Activated CD4-positive, alpha-beta T cell treated with anti-CD3 and anti-CD28 coated beads for 1 hour (primary cell): ENCODE measurements at places on chromosomes 5 and 9.

DNA sequence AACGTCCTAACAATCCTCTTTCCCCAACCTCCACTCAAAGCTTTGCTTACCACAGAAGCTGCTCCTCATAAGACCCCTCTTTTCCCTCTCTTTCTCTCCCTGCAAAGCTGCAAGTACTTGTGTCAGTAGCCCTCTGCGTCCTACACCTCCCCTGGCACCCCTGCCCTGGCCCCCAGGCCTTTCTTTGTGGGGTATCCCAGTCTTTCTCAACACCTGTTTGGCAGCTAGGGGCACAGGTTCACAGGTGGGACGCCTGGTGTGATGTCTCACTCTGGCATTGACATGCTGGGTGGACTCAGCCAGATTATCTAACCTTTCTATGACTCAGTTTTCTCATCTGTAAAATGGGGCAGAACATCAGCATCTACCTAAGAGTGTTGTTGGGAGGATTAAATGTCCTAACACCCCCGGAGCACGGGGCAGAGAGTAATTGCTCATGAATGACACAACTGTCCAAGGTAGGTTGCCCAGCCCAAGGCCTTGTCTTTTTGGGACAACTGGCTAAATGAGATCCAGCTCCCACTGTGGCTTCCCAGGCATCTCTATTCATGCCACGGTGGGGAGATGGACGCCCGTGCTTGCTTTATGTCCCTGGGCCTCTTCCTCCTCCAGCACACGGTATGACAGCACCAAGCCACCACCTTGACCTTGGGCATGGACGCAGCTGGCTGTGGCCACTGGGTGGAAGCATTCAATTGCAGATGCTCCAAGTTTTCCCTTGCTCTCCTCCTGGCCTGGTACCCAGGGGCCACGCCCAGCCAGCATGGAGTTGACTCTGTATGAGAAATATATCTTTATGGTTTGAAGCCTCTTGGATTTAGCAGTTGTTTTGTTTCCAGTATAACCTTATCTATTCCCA, 190.4 kb downstream of the RGS3 start:
- DNase-seq, result no peak

GRCh38 chr5:20434786-20435185, 446.8 kb upstream of the CDH18 start:
- DNase-seq, result no peak

- no peak for DNase-seq
These were observed 37.4 kb upstream of the FCN1 start for GRCh38 chr9:134955156-134955555.

- no peak for DNase-seq
These were observed 139.6 kb downstream of the SCAMP1 start for GRCh38 chr5:78500028-78500427.

DNA sequence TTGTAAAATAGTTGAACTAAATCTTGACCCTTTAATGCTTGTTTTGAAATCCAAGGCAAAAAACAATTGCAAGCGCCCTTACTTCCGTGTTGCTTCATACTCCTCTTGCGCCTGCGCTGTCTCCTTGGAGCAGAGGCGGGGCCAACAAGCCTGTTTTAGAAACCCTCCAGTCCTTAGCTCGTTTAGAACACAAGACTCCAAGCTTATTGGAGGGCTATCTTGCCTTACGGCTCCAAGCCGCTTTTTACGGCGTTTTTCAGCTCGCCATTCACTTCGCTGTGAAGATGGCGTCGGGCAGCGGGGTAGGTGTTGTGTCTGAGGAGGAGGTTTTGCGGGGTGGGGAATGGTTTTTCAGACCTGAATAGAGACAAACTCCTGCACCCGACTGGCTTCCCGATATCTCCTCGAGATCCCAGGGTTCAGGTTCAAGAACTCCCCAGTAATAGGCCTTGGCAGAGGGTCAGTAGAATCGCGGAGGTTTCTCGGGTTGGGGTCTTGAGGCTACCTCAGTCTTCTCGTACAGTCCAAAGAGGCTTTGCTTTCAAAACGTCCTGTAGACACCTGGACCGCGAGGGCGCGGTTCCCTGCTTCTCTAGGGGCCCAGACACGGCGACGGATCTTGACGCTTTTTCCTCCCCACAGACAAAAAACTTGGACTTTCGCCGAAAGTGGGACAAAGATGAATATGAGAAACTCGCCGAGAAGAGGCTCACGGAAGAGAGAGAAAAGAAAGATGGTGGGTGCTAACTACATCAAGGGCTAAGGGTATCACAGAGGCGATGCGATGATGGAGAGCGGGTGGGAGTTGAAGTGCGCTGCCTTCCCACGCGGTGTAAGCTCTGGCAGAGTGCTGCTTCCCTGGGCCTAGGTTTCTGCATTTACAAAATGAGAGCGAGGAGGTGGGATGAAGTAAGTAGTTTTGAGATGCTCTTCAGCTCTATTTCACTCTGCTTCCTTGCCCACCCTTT, at the start of gene ZMAT2:
TSS of gene ZMAT2 (plus strand) at position 271 of the 968 bp plus-strand sequence. CDS start at position 285, 14 bp downstream.
- peak; percentile 86 for DNase-seq

GRCh38 chr5:119418606-119419100, 33.6 kb upstream of the HSD17B4 start:
- no peak for DNase-seq

- no peak for DNase-seq
These were observed 2.8 kb upstream of the TEX10 start for GRCh38 chr9:100355561-100355960.

DNA sequence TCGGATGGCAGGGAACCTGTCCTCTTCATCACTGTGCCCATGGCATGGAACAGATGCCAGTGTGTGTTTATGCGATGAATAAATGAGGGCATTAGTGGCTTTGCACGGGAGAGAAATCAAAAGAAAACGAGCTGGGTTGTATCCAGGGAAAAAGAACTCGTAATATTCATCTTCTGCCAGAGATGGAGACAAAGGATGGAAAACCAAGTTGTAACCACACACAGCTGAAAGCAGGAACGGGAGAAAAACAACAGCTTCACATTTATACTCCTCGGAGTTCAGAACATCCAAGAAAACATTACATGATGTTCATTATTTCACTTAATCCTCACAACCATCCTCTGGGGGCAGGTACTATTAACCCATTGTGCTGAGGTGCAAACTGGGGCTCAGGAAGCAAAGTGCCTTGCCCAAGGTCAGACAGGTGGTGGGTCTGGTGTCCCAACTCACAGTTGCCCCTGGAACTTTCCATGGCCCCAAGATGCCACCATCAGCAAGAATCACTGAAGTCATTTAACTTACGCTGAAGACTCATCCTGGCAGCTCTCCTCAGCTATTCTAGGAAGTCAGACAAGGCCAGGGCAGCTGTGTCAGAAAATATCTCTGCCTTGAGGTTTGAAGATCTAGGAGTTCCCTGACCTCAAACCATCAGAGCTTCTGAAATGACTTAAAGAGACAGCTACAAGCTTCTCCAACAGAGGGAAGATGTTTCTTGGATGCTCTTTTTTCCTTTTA, 250.4 kb downstream of the NSG2 start:
- DNase-seq, result no peak

- DNase-seq, result no peak
These were observed 81.5 kb upstream of the C9orf72 start for GRCh38 chr9:27654629-27655285.

GRCh38 chr9:135722365-135722764, 20.4 kb downstream of the KCNT1 start:
- no peak for DNase-seq

- no peak for DNase-seq
These were observed 255.4 kb upstream of the NFIL3 start for GRCh38 chr9:91678807-91679580.

GRCh38 chr5:10578293-10578665, 14.4 kb downstream of the ANKRD33B start:
- no peak for DNase-seq

- no peak for DNase-seq
These were observed at the start of gene RORB for GRCh38 chr9:74496819-74497747. Gene RORB (plus strand): TSS chr9:74497335. CDS start chr9:74497977, 642 bp downstream.

- peak; percentile 26 for DNase-seq
These were observed at the start of gene GALNT12 for GRCh38 chr9:98807070-98807813. Gene GALNT12 (plus strand): TSS chr9:98807670. CDS start chr9:98807699, 29 bp downstream.

DNA sequence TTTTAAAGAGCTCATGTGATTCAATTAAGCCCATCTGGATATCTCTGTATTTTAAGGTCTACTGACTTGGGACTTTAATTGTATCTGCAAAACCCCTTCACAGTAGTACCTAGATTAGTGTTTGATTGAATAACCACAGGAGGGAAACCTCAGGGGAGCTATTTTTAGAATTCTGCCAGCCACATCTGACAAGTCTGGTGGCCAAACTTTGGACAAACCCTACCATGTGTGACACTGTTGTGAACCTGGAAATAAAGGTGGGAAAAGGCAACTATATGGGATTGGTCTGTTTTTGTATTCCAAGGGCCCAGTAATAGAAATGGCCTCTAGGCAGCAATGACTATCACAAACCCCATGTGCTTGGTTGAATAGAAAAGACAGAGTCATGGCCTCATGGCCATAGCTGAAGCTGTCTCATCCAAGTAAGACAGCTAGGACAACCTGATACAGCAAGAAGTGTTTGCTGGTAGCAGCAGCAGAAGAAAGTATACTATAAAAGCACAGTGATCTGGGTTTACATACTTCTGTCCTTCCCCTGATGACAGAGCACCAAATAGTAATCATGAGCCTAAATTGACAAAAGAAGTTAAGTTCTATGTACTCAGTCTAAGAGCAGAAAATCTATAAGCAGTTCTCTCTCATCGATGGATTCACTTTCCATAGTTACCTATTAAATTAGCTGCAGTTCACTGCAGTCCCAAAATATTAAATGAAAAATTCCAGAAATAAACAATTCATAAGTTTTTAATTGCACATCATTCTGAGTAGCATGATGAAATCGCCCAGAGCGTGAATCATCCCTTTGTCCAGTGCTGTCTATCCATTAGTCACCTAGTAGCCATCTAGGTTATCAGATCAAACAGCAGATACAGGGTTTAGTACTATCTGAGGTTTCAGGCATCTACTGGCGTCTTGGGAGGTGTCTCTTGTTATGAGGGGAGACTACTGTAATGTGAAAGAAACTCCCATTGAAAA, 189.8 kb downstream of the ARHGAP26 start:
- DNase-seq, result no peak

DNA sequence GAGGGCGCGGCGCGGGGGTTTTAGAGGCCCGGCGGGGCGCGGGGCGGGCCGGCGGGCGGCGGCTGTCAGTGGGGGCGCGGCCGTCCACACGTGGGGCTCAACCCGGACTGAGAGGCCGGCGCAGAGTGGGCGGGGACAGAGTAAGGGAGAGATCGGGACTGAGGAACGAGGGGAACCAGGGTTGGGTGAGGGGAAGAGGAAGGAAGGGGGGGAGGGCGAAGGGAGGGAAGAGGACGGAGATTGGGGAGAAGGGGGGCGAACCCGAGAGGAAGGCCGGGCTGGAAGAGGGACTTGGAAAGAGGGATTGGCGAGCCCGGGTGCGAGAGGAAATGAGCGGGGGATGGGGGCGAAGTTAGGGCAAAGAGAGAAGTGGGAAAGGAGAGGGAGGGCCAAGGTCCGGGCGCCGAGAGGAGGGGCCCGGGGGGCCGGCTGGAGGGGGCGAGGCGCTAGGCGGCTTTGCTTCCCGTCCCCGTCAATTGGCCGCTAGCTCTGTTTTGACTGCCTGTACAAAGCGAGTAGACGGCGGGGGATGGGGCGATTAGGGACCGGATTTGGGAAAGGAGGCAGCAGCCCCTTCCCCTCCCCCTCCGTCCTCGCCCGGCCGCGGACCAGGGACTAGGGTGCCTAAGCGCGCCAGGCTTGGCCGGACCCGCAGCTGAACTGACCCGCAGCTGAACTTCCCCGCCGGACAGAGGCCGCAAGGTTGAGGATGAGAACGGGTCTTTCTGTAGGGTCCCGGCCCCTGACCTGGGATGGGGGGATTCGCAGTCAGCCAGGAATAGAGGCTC, 399 bp upstream of the FBN2 start:
- no peak for DNase-seq

DNA sequence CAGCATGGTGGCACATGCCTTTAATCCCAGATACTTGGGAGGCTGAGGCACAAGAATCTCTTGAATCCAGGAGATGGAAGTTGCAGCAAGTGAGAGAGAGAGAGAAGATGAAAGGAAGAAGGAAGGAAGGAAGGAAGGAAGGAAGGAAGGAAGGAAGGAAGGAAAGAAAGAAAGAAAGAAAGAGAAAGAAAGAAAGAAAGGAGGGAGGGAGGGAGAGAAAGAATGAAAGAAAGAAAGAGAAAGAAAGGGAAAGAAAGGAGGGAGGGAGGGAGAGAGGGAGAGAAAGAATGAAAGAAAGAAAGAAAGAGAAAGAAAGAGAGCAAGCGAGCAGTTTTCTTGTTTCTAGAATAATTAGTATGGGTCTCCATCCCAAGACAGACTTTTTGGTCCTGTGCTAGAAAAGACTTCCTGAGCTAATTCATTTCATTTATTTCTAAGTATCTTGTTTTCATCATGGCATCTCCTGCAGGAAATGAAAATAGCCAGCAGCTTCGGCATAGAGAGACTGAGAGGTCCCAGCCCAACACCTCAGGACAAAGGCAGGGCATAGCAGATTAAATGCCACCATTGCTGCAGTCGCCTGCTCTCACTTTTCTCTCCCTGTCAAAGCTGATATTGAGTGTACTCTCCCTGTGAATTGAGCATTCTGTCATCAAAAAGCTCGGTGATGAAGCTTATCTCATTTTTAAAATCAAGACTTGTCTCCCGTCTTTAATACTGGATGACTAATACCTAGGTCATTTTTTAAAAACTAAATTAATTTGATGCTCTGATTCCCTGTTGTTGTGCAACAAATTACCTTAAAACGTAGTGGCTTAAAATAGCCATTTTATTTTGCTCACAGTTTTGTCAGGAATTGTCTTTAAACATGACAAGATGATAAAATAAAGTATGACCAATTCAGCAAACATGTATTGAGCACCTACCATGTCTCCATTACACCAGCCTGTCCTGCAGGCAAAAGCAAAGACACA, 91.8 kb upstream of the ADRA1B start:
- no peak for DNase-seq
